Sigmoid colon (tissue), 7 donors: ENCODE measurements at places on chromosomes 4 and X. TPM values are rescaled to one million over a fixed set of nuclear protein-coding genes. Genes with fewer than 3 reads are reported as not detected.

- no peak for DNase-seq
These were observed 36.3 kb downstream of the IL21 start for GRCh38 chr4:122584519-122584918.

DNA sequence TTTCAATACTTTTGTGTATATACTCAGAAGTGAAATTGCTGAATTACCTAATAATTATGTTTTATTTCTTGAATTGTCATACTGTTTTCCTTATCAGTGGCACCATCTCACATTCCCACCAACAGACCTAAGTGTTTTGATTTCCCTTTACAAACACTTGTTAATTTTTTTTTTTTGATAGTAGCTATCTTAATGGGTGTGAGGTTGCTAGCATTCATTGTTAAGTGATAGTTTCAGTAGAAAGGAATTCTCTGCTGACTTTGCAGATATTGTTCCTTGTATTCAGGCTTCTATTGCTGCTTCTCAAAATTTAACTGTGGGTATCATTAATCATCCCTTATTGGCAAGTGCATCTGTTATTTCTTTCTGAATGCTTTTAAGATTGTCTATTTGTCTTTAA, 927.5 kb upstream of the SLIT2 start:
- DNase-seq = no peak

The SH3RF1 gene
- 10.5 TPM for total RNA-seq

DNA sequence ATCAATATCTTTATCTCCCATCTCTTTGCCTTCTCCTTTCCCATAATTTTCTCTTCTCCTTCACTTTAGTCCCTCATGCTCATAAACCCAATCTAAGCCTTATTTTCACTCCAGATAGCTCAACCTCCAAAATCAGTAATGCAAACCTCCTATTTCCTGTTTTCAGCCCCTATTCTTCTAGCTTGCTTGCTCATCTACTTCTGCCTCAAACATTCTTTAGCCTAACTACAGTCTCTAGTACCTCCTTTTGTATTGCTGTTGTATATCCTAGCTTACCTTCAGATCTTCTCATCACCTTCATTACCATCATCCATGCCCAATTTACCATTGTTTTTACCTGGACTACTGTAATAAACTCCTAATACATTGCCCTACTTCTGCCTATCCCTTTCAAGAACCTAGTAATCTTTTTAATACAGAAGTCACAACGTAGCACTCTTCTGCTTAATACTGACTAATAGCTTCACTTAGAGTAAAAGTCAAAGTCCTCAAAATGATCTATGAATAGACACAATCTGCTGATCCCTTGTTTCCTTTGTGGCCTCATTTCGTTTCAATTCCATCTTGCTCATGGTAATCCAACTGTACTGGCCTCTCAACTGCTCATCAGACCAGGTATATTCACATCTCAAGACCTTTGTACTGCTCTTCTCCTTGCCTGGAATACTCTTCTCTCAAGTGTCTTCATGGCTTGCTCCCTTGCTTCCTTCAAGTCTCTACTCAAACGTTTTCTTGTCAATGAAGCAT, 123.4 kb downstream of the FAM13A start:
- DNase-seq = no peak

The FGFBP2 gene
- total RNA-seq = 3.8 TPM

The USP46 gene
- 5.8 TPM for total RNA-seq

- DNase-seq = peak; percentile 86
These were observed 1.8 kb downstream of the MAML3 start for GRCh38 chr4:140152013-140152703.

The TMEM144 gene
- total RNA-seq = 10.0 TPM

GRCh38 chrX:153662266-153662665, 11.3 kb downstream of the PNCK start:
- peak; percentile 71 for DNase-seq

The USP27X gene
- total RNA-seq = 1.6 TPM

The SCRG1 gene
- 5.8 TPM for total RNA-seq

DNA sequence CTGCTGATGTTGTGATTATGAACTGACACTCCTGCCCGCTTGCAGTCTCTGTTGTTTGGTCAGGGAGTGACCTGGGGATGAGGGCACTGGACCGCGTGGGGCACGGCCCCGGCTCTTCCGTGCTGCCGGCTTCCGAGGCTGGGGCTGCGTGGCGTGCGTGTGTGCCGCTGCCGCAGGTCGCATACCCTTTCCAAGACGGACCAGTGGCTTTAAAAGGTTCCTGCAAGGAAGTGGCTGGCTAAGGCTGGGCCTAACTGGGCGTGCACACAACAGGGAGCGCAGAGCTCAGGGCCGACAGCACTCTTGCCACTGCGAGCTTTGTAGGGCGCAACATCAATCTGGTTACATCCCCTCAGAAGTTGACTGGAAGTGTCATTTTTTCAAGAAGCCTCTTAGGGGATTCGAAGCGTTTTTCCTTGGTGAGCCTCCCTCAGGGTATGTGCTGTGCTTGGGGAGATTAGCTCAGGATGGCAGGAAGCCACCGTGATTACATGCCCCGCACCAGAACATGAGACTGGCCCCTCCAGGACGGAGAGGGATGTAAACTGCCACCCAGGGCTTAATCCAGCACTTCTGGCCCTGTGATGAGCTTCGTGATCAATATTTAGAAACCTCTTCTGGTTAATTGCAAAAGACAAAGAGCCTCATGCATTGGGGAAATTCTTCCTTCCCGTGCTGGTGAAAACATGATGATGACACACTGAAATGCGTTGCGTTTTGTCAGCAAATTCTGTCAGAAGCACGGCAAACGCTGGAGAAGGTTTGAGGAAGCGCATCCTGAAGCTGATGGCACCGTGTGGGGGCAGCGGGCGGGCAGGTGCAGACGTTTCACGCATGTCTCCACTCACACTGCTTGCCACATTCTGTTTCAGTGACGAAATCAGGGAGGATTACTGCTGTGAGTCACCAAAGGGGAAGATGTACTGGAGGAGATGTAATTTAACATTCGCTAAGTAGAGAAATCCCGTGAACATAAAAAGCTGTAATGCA, 11.1 kb downstream of the MAEA start:
- peak; percentile 79 for DNase-seq

DNA sequence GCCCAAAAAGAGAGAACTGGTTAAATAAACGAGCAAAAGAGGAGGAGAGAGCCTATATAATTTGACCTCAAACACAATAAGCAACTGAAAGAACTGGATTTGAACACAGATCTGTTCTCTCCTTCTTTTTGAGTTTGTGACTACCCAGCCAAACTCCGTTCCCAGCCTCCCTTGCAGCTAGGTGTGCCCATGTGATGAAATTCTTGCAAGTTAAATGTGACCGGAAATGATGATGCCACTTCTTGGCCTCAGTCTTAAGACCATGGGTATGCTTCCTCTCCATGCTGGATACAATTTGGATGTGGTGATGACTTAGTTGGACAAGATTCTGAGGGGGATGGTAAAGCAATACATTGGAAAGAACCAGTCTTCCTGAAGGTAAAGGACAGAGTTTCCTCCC, 204.1 kb downstream of the PTTG2 start:
- DNase-seq = no peak

The MAGEA8 gene
- not detected for total RNA-seq

- DNase-seq = no peak
These were observed 186.2 kb upstream of the TBL1X start for GRCh38 chrX:9278475-9279233.
